ENCODE measurements at places on chromosomes 3 and 15. TPM values are rescaled to one million over a fixed set of nuclear protein-coding genes. Genes with fewer than 3 reads are reported as not detected.

GRCh38 chr3:88574146-88574545, 424.4 kb downstream of the C3orf38 start:
- DNase-seq = no peak

GRCh38 chr3:100754563-100755334, 45.5 kb downstream of the TFG start:
- no peak for DNase-seq

- DNase-seq = no peak
These were observed 16.4 kb upstream of the ST8SIA2 start for GRCh38 chr15:92377083-92377789.

DNA sequence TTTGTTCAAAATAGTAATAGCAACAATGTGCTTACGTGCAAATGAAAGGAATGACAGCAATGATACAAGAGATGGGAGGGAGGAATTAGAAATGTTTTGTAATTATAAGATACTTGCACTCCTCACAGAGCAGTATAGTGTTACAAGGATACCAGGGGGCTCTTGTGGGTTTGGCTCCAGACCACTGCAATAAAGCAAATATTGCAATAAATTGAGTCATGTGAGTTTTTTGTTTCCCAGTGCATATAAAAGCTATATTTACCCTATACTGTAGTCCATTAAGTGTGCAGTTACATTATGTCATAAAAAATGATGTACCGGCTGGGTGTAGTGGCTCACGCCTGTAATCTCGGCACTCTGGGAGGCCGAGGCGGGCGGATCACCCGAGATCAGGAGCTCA, 864.3 kb downstream of the NSUN3 start:
- no peak for DNase-seq

GRCh38 chr15:62453375-62453774, 288.3 kb upstream of the C2CD4B start:
- DNase-seq = no peak

DNA sequence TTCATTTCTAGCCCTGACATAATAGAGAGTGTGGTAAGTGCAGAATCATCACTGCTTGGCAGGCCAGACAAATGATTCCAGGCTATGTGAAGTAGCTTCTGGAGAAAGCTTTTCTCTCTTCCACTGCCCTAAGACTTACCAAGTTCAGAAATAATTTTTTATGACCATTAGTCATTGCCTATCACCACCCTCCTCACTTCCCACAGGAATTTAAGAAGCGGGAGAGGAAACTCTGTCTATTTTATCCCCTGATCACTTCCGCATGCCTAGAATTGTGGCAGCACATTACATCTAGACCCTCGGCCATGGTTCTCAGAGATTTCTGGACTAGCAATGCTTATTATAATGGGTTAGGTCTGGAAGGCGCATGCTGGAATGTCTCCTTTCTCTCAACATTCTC, 397.8 kb upstream of the NR2F2 start:
- no peak for DNase-seq

GRCh38 chr3:111668888-111669488, 73.8 kb upstream of the ZBED2 start:
- DNase-seq = no peak

DNA sequence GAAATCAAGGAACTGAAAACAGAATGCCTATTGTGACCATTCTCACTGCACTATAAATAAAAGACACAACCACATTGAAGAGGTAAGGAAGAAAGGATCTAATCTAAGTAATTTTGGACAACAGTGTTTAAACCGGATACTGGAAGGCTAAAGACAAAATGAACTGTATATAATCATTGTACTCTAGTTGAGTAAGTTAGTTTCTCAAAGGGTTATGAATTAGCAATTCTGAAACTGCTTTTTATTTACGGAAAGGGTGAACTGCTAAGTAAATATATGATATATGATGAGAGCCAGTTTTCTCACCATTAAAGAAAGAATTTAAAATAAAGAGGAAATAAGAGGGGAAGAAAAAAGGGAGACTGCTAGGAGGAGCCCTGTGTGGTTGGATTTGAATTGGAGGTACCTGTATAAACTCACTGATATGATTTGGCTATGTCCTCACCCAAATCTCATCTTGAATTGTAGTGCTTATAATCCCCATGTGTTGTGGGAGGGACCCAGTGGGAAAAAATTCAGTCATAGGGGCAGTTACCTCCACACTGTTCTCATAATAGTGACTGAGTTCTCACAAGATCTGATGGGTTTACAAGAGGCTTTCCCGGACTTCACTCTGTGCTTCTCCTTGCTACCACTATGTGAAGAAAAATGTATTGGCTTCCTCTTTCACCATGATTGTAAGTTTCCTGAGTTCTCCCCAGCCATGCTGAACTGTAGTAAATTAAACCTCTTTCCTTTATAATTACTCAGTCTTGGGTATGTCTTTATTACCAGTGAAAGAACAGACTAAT, 607.7 kb downstream of the PYDC2 start:
- no peak for DNase-seq

- no peak for DNase-seq
These were observed 46.1 kb downstream of the IQSEC1 start for GRCh38 chr3:13027154-13027553.

GRCh38 chr15:89760303-89761008, 9.4 kb upstream of the MESP1 start:
- peak; percentile 85 for DNase-seq

GRCh38 chr3:116033516-116033915, 410.2 kb downstream of the GAP43 start:
- DNase-seq = no peak

- DNase-seq = no peak
These were observed 1026.5 kb upstream of the CFAP20DC start for GRCh38 chr3:60076331-60076730.

- no peak for DNase-seq
These were observed 48.5 kb upstream of the SKIL start for GRCh38 chr3:170309046-170309445.

GRCh38 chr15:95365511-95366107, 964.9 kb upstream of the NR2F2 start:
- DNase-seq = no peak

DNA sequence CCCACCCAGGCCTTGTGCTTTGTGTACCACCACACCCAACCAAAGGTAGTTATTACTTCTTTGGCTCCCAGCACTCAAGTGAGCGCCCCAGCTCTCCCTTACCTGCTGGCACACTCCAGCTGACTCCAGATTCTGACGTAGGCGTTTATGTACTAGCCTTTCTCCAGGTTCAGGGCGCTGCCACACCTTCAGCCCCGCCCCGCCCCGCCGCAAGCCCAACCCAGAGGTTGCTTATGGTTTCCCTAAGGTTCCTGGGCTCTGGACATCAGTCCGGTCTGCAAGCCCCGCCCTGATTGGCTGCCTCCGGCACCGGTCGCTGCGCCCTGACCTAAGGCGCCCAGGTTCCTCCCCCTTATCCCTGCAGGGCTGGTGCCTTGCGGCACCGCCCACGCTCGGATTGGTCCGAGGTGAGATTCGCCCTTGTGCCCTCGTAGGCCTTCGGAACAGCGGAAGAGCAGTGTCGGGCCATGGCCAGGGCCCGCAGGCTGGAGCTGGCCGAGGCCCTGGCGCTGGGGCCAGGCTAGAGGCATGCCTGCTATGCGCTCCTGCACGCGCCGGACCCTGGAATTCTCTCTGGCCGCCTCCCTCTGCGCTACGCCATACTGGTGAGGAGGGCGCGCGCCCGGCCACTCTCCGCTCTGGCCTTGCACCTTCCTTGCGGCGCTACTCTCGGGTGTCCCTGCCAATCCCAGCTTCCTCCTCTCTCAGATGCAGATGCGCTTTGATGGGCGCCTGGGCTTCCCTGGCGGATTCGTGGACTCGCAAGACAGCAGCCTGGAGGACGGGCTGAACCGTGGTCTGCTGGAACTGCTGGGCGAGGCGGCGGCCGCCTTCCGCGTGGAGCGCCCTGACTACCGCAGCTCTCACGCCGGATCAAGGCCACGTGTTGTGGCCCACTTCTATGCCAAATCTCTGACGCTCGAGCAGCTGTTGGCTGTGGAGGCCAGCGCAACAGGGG, 19.8 kb upstream of the NUDT16 start:
- DNase-seq = peak; percentile 17

DNA sequence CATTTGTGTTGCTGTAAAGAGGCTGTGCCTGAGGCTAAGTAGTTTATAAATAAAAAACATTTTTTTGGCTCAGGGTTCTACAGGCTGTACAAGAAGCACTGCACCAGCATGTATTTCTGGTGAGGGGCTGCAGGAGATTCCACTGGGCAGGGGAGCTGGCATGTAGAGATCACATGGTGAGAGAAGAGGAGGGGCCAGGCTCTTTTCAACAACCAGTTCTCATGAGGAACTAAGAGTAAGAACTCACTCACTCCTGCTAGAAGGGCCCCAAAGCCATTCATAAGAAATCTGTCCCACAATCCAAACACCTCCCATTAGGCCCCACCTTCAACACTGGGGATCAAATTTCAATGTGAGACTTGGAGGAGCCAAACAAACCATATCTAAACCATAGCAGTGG, 214.9 kb upstream of the LMCD1 start:
- no peak for DNase-seq

GRCh38 chr3:155631323-155632019, 113.4 kb downstream of the PLCH1 start:
- no peak for DNase-seq

DNA sequence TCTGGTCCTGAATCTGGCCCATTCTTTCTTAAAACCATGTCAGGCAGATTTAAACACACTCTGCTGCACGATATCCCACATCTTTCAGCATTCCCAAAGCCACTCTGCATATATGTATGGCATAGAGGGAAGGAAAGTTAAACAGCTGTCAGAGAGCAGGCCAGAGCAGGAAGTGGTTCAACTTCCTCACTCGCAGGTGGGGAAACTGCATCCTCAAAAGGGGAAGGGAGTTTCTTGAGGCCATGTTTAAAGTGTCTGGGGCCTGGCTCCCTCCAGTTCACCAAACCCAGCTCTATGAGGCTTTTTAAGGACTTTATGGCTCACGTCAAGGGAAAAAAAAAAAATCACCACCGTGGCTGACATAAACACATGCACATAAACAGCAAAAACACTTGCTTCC, 123.1 kb downstream of the OPA1 start:
- no peak for DNase-seq

CADPS gene
- not detected for total RNA-seq

ISLR2 gene
- total RNA-seq = 0.05 TPM

ACP3 gene
- total RNA-seq = not detected

CPOX gene
- total RNA-seq = 40.3 TPM

PIAS1 gene
- 45.8 TPM for total RNA-seq

CMTM8 gene
- 9.3 TPM for total RNA-seq

PRR20G gene
- not detected for total RNA-seq

TIMP4 gene
- total RNA-seq = 0.34 TPM

BCL6 gene
- 42.9 TPM for total RNA-seq

Measured in activated CD4-positive, alpha-beta T cell treated with anti-CD3 and anti-CD28 coated beads for 36 hours (primary cell).